ENCODE measurements at places on chromosomes 6 and 20. TPM values are rescaled to one million over a fixed set of nuclear protein-coding genes. Genes with fewer than 3 reads are reported as not detected.

DNA sequence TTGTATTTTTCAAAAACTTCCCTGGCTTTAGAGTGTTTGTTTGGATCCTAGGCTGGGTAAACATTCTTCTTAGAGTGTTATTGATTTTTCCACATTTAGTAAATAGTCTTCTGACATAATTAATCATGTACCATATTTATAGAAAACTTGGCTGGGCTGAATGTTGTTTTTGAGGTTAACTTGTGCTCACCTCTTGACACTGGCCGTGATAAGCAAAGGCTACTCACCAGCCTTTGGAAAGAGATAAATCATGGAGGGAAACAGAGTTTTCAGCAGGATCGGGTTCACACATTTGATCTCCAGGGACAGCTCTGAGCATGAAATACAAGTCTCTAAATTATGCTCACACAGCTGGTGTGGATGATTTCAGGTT lies 6.2 kb upstream of the CD93 start:
- no peaks in the 10 kb centered on the region for H3K27me3 ChIP-seq
- no peak for DNase-seq
- H3K36me3 ChIP-seq, result no peaks in the 10 kb centered on the region
- peaks cover 7% of the 10 kb centered on the region for H3K4me1 ChIP-seq
- H3K4me3 ChIP-seq, result no peak overlapping the region

GRCh38 chr6:25889877-25890853 lies 16.1 kb upstream of the SLC17A3 start:
- H3K27me3 ChIP-seq, result no peaks in the 10 kb centered on the region
- H3K36me3 ChIP-seq, result no peaks in the 10 kb centered on the region
- H3K4me3 ChIP-seq, result no peak overlapping the region
- H3K4me1 ChIP-seq, result no peaks in the 10 kb centered on the region
- no peak overlapping the region for H3K27ac ChIP-seq

- no peaks in the 10 kb centered on the region for H3K4me1 ChIP-seq
- H3K27me3 ChIP-seq, result no peaks in the 10 kb centered on the region
- DNase-seq, result no peak
- no peak overlapping the region for H3K4me3 ChIP-seq
- no peak overlapping the region for H3K27ac ChIP-seq
- no peaks in the 10 kb centered on the region for H3K36me3 ChIP-seq
Measured at GRCh38 chr6:68651011-68651985, 16.2 kb downstream of the ADGRB3 start.

GRCh38 chr6:44064089-44064947 lies 62.9 kb downstream of the MRPL14 start:
- no peaks in the 10 kb centered on the region for H3K36me3 ChIP-seq
- peaks cover 20% of the 10 kb centered on the region for H3K4me1 ChIP-seq
- no peaks in the 10 kb centered on the region for H3K27me3 ChIP-seq
- H3K27ac ChIP-seq, result peak overlapping the region; percentile 44

- H3K27me3 ChIP-seq, result no peaks in the 10 kb centered on the region
- DNase-seq, result no peak
- no peaks in the 10 kb centered on the region for H3K36me3 ChIP-seq
- no peaks in the 10 kb centered on the region for H3K4me1 ChIP-seq
- no peak overlapping the region for H3K27ac ChIP-seq
Measured at GRCh38 chr6:40185486-40185885, 251.2 kb upstream of the MOCS1 start.

- no peak for DNase-seq
- H3K27ac ChIP-seq, result no peak overlapping the region
- H3K4me3 ChIP-seq, result no peak overlapping the region
- no peaks in the 10 kb centered on the region for H3K4me1 ChIP-seq
- H3K27me3 ChIP-seq, result no peaks in the 10 kb centered on the region
Measured at GRCh38 chr6:168045706-168046620, 33.0 kb downstream of the FRMD1 start.

DNA sequence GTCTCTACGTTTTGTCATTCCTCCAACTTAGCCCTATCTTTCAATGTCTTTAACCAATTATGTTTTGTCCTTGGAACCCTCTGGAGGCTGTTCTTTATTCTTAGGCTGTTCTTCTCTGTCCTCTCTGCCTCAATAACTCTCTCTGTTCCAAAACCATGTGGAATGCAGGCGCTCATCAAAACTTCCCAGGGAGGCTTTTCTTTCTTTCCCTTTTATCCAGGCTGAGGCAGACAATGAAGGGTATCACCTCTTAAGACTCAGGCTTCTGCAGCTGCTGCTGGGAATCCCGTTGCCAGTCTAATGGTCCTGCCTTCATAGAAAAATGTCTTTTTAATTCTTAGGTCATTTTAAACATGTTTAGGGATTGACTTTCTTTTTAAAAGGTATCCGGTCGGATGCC lies 544.7 kb downstream of the CDH26 start:
- H3K27ac ChIP-seq, result no peak overlapping the region
- no peaks in the 10 kb centered on the region for H3K36me3 ChIP-seq
- no peak overlapping the region for H3K4me3 ChIP-seq
- DNase-seq, result no peak

DNA sequence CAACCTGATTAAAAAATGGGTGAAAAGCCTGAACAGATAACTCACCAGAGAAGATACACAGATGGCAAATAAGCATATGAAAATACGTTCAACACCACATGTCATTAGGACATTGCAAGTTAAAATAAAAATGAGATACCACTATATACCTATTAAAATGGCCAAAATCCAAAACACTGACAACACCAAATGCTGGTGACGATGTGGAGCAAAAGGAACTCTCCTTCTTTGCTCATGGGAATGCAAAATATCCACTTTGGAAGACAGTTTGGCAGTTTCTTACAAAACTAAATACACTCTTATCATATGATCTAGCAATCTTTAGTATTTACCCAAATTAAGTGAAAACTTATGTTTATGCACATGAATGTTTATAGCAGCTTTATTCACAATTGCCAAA lies 100.5 kb upstream of the ARID1B start:
- H3K27ac ChIP-seq, result no peak overlapping the region
- no peak overlapping the region for H3K4me3 ChIP-seq
- DNase-seq, result no peak
- no peaks in the 10 kb centered on the region for H3K36me3 ChIP-seq

DNA sequence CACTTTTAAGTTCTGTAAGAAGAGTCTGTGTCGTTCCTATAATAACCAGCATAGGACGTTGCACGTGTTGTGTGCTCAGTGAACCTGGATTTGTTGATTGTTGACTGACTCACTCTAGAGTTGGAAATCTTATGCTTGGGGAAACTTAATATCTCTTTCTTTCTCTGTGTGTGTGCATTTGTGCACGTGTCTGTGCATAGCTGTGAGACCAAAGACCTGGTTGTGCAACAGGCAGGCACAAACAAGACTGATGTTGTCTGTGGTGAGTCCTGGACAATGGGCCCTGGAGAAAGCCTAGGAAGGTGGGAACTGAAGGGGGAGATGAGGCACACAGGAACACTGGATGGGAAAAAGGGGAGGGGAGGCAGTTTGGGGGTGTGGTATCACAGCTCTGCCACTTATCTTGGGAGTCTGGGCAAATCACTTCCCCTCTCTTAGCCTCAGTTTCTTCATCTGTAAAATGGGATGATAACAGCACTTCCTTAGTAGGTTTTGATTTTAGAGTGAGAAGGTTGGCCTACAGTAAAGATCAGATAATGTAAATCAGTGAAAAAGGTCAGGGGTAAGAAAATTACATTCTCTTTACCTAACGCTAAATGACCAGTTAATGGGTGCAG lies 8.4 kb downstream of the CD40 start:
- H3K27me3 ChIP-seq, result no peaks in the 10 kb centered on the region
- no peak for DNase-seq
- H3K4me1 ChIP-seq, result no peaks in the 10 kb centered on the region
- H3K27ac ChIP-seq, result no peak overlapping the region

Gene RIPPLY2
- total RNA-seq, result not detected

All from ascending aorta (tissue), 2 donors.